Stimulated activated CD8-positive, alpha-beta memory T cell treated with anti-CD3 and anti-CD28 coated beads, Interleukin-4, amount 100 ng/mL, for 1 hour (primary cell): ENCODE measurements at places on chromosomes 16 and 17.

GRCh38 chr16:78434401-78434800, 334.9 kb downstream of the WWOX start:
- no peak for DNase-seq

DNA sequence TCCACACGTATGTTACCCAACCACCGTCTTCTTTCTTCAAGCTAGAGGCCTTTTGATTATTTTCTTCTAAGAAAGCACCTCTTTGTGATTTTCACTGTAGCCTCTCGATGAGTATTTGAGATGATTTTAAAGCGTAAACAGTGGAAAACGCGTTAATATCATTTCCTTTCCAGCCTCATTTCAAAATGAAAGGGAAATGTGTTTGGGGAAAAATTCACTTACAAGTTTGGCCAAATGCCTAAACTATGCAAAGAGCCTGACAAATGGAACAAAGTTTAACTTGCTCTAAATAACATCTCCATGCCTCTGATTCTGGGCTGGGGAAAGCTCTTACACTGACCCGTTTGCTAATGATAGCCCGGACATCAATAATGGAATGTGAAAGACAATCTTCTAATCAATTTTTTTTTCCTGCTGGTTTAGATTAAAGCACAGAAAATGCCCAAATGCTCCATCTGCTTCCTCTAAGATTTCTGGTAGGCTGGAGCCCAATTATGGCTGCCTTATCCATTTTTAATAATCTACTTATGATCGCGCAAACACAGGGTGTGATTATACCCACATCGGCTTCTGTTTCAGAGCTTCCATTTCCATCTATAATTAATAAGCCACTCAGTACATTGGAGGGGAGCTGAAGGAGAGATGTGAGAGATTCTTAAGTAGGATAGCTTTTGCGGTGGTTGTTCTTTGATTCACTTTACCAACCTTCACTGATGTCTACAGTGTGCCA, 43.5 kb downstream of the HS3ST2 start:
- no peak for DNase-seq

GRCh38 chr17:42403150-42403549, 14.9 kb upstream of the STAT3 start:
- no peak for DNase-seq

- DNase-seq = no peak
Observed at GRCh38 chr16:23857256-23857880, 21.6 kb downstream of the PRKCB start.

- DNase-seq = no peak
Observed at GRCh38 chr16:2212362-2213324, 2.0 kb upstream of the BRICD5 start.

GRCh38 chr16:50535506-50536257, 12.5 kb upstream of the NKD1 start:
- DNase-seq = no peak

GRCh38 chr16:3012246-3012645, 477 bp upstream of the CLDN9 start:
- DNase-seq = no peak

DNA sequence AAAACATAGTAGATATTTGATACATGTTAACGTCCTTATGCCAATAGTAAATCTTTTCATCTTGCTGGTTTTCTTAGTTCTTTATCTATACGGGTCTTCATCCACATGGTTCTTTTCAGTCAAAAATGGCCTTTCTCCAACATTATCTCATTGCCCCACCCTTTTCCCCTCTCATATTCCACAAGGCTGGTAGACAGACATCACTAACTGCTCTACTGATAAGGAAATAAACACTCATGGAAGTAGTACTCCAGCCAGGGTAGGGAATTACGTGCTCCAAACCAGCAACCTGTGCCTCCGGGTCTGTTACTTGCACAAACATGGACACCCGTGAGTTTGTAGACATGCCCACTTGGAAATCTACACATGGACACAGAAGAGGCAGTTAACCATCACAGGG, 141.4 kb downstream of the XYLT1 start:
- DNase-seq = no peak

- no peak for DNase-seq
Observed at GRCh38 chr17:57665696-57666095, 79.4 kb downstream of the CCDC182 start.

DNA sequence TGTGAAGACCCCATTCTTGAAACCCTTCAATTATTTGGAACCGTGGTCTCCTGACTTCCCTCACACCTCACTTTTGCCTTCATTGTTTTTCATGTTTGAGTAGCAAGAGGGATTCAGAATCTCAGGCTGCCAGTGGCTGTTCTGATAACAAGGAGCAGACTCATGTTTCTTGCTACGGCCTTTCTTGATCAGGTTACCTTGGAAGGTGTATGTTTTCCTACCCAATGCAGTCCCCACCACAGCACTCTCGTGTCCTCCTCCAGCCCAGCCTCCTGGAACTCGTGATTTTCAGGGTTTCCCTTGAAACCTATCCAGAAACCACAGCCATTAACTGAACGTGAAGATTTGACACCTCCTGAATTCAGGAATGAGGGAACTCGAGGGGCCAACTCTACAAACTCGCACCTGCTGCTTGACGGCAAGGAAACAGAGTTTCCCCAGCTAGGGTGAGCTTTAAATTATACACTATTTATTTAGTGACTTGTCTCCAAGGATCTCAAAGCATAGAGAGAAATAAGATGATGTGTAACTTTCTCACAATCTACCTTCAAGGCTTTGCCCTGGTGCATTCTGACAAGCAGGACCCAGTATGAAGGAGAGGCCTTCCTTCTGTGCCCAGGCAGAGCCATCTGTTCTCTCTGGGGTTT, 1.6 kb downstream of the ZFHX3 start:
- DNase-seq = no peak

- DNase-seq = no peak
Observed at GRCh38 chr16:15963307-15963910, 14.0 kb downstream of the ABCC1 start.

DNA sequence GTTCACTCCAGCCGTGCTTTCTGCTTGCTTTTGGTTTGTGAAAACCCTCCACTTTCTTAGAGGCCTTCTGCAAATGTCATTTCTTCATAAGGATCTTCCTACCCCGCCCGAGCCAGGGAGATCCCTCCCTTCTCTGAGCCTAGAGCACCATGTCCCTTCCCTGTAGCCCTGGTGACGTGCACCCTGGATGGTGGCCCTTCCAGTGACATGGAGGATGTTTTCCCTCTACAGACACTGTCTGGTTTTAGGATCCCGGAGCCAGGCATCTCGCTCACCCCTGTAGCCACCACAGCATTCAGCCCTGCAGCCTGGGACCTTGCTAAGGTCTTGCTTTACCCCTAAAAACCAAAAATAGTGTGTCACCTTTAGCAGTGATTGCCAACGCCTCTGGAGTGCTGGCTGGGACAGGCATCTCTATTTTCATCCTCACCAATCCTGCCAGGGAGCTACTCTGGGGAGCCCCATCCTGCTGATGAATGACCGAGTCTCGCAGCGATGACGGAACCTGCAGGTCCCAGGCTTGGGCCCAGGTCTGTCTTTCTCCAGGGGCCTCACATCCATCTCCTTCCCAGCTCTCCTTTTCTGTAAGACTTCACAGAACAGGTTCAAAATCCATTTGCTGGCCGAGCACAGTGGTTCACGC, 394.1 kb upstream of the TNRC6C start:
- no peak for DNase-seq

DNA sequence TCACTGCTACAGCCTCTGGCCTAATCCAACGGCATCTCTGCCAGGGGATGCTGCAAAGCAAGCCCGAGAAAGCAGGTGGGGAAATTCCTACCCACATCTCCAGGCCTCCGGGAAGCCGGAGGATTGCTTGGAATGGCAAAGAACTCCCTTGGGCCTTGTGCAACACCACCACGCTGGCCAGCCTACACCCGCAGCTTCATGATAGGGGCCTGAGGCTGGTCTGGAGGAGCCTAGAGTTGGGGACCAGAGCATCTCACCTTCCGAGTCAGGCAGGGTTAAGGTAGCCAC, 20.3 kb downstream of the GGA3 start:
- DNase-seq = no peak

GRCh38 chr17:45370949-45371413, 54.2 kb upstream of the MAP3K14 start:
- no peak for DNase-seq

GRCh38 chr16:27922433-27922832, 141.1 kb downstream of the GSG1L start:
- DNase-seq = no peak

DNA sequence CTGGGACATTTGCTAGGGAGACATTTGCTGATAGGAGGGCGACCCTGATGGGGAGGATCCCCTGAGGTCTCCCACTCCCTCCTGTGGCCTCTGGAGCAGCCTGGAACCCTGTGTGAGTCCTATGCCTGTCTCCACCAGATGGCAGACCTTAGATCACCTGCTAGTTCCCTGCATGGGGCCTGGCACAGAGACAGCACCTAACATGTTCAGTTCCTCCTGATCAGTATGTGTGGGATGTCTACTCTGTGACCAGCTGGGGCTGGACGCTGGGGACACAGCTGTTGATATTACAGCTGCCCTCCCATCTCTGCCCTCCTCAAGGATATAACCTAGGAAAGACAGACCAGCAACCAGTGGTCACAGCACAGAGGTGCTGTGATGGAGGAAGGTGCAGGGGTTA, 1.1 kb upstream of the ADCY7 start:
- DNase-seq = no peak

DNA sequence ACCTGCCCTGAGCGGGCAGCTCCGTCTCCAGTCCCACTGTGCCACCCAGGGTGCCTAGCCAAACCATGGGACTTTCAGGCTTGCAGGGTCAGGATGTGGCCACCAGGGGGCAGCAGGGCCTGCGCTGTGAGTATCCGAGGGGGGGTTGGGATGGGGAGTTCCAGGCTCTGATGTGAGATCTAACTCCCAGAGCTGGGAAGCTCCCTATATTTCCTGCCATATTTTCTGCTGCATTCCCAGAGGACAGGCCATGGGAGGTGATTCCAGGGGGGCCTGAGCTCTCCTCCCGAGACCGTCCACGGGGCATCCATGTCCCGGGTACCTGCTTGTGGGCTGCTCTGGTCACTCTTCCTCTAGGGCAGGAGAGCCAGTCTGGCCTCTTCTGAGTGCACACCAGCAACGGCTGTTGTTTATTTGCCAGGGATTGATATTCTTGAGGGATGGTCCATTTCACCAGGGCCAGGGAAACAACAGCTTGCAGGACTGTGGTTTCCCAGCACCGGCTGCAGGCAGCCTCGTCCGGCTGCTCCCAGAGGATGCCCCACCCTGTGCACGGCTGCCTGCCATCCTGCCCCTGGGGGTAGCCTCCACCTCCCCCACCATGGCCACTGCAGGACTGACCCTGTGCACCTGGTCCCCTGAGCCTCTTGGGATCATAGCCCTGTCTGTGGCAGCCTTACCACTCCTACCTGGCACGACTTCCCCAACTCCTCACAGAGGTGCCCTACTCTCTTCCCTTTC, 1.2 kb downstream of the GPR142 start:
- DNase-seq = peak; percentile 61

DNA sequence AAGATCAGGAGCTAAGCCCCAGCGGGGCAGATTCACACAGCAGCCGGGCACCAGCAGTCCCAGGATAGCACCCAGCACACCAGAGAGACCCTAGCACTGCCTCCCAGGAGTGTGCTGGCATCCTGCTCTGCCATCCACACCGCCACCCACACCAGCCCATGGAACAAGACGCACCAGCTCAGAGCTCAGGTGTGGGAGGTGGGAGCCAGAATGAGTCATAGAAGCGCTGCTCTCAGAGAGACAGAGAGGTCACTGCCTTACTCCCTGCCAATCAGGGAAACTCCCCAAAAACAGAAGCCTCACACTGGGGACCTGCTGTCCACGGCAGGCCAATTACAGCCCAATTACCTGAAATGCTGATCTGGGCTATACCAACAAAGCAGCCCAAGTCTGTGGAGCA, 64.9 kb downstream of the CDYL2 start:
- no peak for DNase-seq

GRCh38 chr17:4947411-4948165, 742 bp downstream of the PFN1 start:
- no peak for DNase-seq

GRCh38 chr17:8709006-8709405, 35.6 kb downstream of the CCDC42 start:
- no peak for DNase-seq

- DNase-seq = no peak
Observed at GRCh38 chr17:77109764-77110359, 30.9 kb upstream of the SEC14L1 start.

GRCh38 chr17:39164675-39165143, 1.3 kb downstream of the ARL5C start:
- peak; percentile 47 for DNase-seq

DNA sequence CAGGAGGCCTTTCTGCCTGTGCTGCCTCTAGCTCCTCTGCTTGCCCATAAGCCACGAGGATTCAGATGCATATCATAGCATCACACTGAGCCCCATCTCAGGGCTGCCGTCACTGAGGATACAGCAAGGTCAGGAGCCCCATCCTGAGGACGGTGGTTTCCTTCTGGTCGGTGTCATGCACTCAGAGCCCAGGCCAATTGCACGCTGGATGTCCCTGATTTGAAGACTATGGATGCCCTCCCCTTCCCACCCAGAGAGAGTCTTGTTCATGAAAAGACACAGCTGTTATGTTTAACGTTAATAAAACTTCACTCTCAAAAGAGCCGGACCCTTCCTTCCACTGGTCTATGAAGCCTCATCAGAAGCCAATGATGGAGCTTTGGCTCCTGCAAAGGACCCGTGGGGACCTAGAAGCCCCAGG, 19.9 kb downstream of the COTL1 start:
- DNase-seq = no peak

DNA sequence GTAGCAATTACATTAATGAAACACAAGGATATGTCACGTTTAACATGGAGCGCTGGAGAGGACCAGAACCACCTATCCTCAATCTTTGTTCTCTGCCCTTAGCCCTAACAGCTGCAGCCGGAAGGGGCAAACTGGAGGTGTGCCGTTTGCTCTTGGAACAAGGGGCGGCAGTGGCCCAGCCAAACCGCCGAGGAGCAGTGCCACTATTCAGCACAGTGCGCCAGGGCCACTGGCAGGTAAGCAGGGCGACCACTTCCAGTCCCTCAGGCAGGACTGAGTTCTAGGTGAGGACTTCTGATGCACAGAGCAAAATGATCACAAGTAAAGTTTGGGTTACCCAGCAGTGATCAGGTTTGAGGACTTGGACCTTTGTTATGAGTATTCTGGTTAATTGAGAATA, 41.1 kb downstream of the CYB561 start:
- DNase-seq = no peak

- DNase-seq = no peak
Observed at GRCh38 chr16:72840631-72841381, 207.1 kb downstream of the ZFHX3 start.

GRCh38 chr17:57370619-57371018, 114.3 kb downstream of the MSI2 start:
- no peak for DNase-seq

DNA sequence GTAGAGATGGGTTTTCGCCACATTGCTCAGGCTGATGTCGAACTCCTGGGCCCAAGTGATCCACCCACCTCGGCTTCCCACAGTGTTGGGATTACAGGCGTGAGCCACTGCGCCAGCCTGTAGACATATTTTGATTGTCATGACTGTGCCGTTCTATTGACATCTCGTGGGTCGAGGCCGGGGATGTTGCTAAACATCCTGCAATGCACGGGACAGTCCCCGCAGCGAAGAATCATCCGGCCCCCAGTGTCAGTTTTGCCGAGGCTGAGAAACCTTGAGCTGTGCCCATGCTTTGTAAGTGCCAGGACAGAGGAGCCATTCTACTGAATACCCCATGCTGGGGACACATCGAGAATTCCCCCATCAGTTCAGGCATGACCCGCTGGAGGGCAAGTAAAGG, 69.1 kb upstream of the GSE1 start:
- no peak for DNase-seq
